ENCODE measurements at places on chromosomes 4 and X. TPM values are rescaled to one million over a fixed set of nuclear protein-coding genes. Genes with fewer than 3 reads are reported as not detected.

DNA sequence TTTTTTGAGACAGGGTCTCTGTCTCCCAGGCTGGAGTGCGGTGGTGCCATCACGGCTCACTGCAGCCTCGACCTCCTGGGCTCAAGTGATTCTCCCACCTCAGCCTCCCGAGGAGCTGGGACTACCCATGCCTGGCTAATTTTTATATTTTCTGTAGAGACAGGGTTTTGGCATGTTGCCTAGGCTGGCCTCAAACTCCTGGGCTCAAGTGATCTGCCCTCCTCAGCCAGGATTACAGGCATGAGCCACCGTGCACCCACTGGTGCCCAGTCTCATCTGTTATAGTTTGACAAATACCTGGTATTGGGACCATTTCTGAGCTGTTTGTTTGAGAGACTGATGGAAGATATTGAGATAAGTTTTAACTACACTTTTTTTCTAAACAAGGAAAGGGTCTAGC is 57.5 kb upstream of the SMIM10 start:
- no peaks in the 10 kb centered on the region for H3K4me1 ChIP-seq
- H3K27me3 ChIP-seq: no peaks in the 10 kb centered on the region
- DNase-seq: no peak
- H3K36me3 ChIP-seq: no peaks in the 10 kb centered on the region
- H3K4me3 ChIP-seq: no peak overlapping the region

- H3K4me3 ChIP-seq: no peak overlapping the region
- peaks cover 12% of the 10 kb centered on the region for H3K4me1 ChIP-seq
- H3K27me3 ChIP-seq: no peaks in the 10 kb centered on the region
- H3K36me3 ChIP-seq: no peaks in the 10 kb centered on the region
Observed at GRCh38 chr4:7770224-7771050, 169.2 kb downstream of the AFAP1 start.

- H3K36me3 ChIP-seq: no peaks in the 10 kb centered on the region
- H3K27ac ChIP-seq: no peak overlapping the region
- no peak for DNase-seq
- no peaks in the 10 kb centered on the region for H3K27me3 ChIP-seq
Observed at GRCh38 chr4:152382057-152382785, 153.7 kb downstream of the FBXW7 start.

GRCh38 chr4:100289946-100290345 is 99.7 kb upstream of the DDIT4L start:
- no peak for DNase-seq
- H3K36me3 ChIP-seq: no peaks in the 10 kb centered on the region

DNA sequence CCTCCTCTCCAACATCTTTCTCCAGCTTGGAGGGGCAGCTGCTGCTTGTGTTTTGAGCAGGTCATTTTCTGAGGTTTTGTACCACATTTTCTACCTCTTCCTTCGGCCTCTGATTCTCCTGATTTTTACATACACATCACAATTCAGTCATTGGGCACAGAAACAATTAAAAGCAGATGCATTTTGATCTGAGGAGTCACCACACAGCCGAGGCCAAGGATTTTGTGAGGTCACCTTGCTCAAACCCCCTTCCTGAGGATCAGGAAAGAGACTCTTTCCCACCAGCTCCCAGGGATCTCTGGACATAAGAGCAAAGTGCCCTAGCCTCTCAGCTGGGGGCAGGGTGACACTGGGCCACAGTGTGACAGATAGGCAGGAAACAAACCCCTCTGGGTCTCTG is 5.4 kb upstream of the FATE1 start:
- DNase-seq: no peak
- no peaks in the 10 kb centered on the region for H3K4me1 ChIP-seq
- H3K27ac ChIP-seq: no peak overlapping the region
- no peaks in the 10 kb centered on the region for H3K27me3 ChIP-seq
- H3K36me3 ChIP-seq: no peaks in the 10 kb centered on the region
- H3K4me3 ChIP-seq: no peak overlapping the region

- no peaks in the 10 kb centered on the region for H3K27me3 ChIP-seq
- no peaks in the 10 kb centered on the region for H3K36me3 ChIP-seq
- no peak overlapping the region for H3K27ac ChIP-seq
- no peaks in the 10 kb centered on the region for H3K4me1 ChIP-seq
Observed at GRCh38 chr4:108492816-108493595, 127.4 kb upstream of the RPL34 start.

GRCh38 chr4:53778155-53778554 is 186.9 kb upstream of the LNX1 start:
- H3K27me3 ChIP-seq: no peaks in the 10 kb centered on the region
- H3K4me1 ChIP-seq: no peaks in the 10 kb centered on the region
- H3K27ac ChIP-seq: no peak overlapping the region
- H3K36me3 ChIP-seq: no peaks in the 10 kb centered on the region
- no peak for DNase-seq

DNA sequence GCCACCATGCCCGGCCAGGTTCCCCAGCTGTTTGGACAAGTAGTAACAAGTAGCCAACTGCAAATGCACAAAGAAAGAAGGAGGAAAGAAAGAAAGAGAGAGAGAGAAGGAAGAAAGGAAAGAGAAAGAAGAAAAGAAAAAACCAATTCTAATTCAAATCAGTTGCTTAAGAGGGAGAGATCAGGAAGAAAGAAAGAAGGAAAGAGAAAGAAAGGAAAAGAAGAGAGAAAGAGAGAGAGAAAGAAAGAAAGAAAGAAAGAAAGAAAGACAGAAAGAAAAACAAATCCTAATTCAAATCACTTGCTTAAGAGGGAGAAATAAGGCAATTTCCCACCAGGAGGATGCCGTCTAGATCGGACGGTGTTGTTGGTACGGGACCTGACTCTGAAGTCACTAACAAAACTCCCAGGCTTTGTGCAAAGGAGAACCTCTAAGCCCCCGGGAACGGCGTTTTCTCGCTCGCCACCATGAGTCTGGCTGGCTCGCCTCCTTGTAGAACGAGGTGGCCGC is 95.5 kb upstream of the PPP2R3B start:
- H3K27ac ChIP-seq: no peak overlapping the region
- H3K4me1 ChIP-seq: no peaks in the 10 kb centered on the region
- DNase-seq: no peak

DNA sequence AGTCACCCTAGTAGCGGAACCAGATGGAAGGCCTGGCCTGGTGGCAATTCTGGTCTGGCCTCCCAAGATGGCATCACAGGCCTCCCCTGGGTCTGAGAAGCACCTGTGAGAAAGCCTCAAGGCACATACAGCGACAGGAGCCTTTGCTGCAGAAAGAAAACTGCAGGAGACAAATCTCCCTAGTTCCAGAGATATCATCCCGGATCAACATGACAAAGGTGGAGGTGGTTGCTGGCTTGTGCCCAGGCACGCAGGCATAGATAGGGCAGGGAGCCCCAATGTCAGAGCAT is 93.6 kb downstream of the BCOR start:
- no peaks in the 10 kb centered on the region for H3K27me3 ChIP-seq
- no peaks in the 10 kb centered on the region for H3K4me1 ChIP-seq
- no peaks in the 10 kb centered on the region for H3K36me3 ChIP-seq
- no peak for DNase-seq
- no peak overlapping the region for H3K4me3 ChIP-seq

- no peak overlapping the region for H3K4me3 ChIP-seq
- no peaks in the 10 kb centered on the region for H3K36me3 ChIP-seq
- H3K27ac ChIP-seq: no peak overlapping the region
- DNase-seq: no peak
Observed at GRCh38 chr4:54553001-54553400, 104.8 kb upstream of the KIT start.

CENPVL3 gene
- total RNA-seq: 0.22 TPM

PLP1 gene
- not detected for total RNA-seq

AFP gene
- not detected for total RNA-seq

REPS2 gene
- total RNA-seq: 0.49 TPM

CAPN6 gene
- total RNA-seq: not detected
